ENCODE measurements at places on chromosomes 13 and 19.

- no peak for DNase-seq
Measured at GRCh38 chr13:101565317-101565716, 112.8 kb downstream of the ITGBL1 start.

DNA sequence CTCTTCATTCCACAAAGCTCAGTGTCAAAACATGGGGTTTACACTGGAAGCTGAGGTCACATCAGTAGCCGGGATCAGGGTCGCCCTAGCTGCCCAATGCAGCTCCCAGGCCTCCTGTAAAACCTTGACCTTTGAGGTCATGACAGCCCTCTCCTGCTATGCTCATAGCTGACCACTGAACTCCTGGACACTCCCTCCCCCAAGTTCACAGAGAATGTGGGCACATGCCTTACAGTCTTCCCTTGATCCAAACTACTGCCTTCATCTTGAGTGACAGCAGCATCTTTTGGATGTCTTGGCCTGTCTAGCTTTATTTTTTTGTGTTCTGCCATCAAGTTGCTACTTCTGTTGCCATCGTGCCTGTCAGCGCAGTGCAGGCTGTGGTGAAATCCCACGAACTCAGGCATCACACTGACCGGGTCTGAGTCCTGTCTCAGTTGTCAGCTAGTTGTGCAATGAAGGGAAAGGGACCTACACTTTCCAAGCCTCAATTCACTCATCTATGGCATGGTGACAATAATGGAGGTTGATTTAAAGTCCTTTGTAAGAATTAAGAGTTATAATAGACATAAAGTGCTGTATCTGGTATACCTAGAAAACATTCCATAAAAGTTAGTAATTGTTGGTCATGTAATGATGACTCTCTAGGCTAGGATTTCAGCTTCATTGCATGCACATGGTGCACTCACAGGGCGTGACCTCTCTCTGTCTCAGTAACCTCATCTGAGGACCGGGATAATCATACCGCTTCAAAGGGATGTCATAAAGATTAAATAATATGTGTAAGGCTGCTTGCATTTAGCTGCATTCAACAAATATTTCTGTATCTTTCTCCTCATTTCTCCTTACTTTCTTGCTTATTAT, 16.4 kb upstream of the ALOX5AP start:
- DNase-seq: peak; percentile 66

DNA sequence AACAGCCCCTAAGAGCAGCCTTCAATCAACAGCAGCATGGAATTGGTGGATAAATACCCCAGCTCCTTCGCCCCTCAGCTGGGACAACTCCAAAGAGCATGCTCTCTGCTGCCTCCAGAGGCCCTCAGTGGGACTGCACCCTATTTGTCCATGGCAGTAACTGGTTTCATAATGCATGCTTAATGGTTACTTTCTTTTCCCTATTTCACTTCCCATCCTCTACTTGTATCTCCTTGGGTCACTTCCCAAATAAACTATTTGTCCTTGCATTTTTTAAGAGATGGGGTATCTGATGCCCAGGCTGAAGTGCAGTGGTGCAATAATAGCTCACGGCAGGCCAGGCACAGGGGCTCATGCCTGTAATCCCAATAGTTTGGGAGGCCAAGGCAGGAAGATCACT, 13.5 kb upstream of the TPM4 start:
- DNase-seq: no peak

GRCh38 chr19:11041966-11042627, 47.2 kb upstream of the LDLR start:
- no peak for DNase-seq

DNA sequence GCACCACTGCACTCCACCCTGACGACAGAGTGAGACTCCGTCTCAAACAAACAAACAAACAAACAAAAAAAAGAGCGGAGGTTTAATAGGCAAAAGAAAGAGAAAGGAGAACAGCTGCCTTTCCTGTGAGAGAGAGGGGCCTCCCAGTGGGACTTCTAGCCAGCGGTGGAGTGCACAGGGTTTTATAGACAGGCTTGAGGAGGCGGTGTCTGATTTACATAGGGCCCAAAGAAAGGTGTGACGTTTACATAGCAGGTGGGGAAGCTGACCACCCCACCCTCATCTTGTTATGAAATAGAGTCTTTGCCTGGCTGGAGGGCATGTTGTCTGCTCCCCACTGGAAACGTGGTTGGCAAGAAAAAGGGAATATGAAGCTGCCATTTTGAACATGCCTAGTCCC, 106.0 kb upstream of the CSNK1A1L start:
- DNase-seq: no peak

GRCh38 chr19:7658219-7658686, 10.6 kb upstream of the RETN start:
- DNase-seq: no peak

GRCh38 chr13:103639326-103639725, 573.1 kb upstream of the SLC10A2 start:
- no peak for DNase-seq

DNA sequence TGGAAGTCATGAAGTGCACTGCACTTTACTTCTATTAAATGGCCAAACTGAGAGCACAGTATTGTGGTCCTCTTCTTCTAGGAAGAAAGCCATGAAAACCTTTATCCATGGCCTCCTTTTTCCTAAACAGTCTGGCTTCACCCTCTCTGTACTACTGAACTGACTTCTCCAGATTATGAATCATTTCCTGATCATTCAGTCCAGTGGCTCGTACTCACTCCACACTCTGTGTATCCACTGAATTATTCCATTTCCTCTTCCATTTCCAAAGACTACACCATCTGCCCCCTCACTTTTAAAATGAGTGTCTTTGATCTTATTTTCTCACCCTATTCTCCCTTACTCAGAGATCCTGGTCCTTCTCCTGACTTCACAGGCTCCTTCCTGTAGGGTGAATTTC, 29.7 kb upstream of the FREM2 start:
- DNase-seq: peak; percentile 81

- no peak for DNase-seq
Measured at GRCh38 chr19:9727644-9728043, 40.9 kb downstream of the ZNF846 start.

- no peak for DNase-seq
Measured at GRCh38 chr13:21395953-21396352, 63.1 kb downstream of the ZDHHC20 start.

- no peak for DNase-seq
Measured at GRCh38 chr13:31196992-31197391, 2.8 kb upstream of the B3GLCT start.

GRCh38 chr19:14146789-14147216, 10.4 kb upstream of the ASF1B start:
- no peak for DNase-seq

DNA sequence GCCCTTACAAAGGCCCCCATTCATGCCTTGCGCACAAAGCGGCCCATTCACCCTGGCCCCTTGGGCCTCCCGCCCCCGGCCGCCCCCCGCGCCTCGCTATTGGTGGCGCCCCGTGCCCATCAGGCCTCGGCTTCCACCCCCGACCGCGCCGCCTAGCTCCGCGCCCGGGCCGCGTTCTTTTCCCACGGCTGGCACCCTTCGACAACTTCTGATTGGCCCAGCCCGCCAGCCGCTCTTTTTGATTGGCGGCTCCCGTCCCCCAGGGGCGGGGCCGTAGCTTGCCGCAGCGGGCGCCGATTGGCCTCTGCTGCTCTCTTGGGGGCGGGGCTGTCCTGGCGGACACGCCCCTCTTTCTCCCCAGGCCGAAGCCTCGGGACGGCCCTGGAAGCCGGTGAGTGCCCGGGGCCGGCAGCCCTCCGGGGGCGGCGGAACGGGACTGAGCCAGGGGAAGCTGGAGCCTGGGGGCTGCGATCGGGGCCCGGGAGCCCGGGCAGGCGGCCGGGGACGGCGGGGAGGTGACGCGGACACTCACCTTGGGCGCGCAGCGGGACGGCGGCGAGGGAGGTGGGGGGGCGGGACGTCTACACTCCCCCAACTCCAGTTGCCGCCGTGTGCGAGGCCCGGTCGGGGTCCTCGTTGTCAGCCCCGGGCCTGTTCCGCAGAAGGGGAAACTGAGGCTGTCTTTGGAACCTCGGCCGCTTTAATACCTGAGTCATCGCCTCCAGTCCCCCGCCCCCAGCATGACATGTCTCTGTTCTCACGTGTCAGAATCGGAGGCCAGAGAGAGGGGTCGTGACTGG, at the start of gene MYH14:
Gene MYH14 (plus strand): TSS at position 342 of the 800 bp plus-strand sequence. CDS start 6,744 bp downstream, outside the sequence.
- no peak for DNase-seq

GRCh38 chr19:20247016-20247683, 80.1 kb downstream of the ZNF486 start:
- no peak for DNase-seq

- DNase-seq: no peak
Measured at GRCh38 chr13:42113478-42113877, 65.0 kb downstream of the DGKH start.

DNA sequence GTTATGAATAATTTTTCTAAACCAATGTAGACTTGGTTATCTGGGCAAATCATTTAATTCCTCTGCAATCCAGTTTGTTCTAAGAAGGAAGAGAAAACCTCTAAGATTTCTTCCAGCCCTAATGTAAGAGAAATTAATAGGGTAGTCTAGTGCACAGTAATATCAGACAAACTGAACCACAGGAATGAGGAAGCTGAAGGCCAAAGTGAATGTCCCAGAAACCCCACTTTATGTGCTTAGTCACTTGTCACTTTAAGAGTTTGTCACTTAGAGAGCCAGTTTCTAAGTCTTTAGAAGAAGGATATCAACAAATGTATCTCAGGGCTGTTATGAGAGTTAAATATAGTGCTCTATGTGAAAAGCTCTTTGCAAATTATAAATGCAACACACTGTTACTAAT, 750.6 kb downstream of the DIAPH3 start:
- DNase-seq: no peak

- DNase-seq: no peak
Measured at GRCh38 chr13:43232144-43232872, 208.9 kb downstream of the DNAJC15 start.

DNA sequence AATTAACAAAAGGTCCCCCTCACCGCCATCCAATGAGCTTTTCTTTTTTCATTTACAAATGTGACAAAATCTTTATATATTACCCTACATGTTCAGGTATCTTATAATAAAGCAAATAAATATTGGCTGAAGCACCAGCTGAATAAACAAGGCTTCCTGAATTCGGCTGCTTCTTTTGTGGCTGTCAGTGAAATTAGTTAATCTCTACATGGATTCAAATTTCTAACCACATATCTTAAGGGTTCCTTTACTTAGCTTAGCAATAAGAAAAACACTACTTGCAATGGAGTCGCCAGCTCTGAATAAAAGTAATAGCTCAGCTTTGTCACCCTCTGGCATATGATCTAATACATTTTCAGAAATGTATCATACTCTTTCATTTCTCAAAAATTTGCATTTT, 104.3 kb downstream of the CCNA1 start:
- DNase-seq: no peak

GRCh38 chr13:60619461-60619860, 222.4 kb downstream of the TDRD3 start:
- no peak for DNase-seq

GRCh38 chr19:5096536-5096935, 127.6 kb downstream of the KDM4B start:
- no peak for DNase-seq

GRCh38 chr13:22960827-22961226, 220.0 kb upstream of the SGCG start:
- DNase-seq: no peak

DNA sequence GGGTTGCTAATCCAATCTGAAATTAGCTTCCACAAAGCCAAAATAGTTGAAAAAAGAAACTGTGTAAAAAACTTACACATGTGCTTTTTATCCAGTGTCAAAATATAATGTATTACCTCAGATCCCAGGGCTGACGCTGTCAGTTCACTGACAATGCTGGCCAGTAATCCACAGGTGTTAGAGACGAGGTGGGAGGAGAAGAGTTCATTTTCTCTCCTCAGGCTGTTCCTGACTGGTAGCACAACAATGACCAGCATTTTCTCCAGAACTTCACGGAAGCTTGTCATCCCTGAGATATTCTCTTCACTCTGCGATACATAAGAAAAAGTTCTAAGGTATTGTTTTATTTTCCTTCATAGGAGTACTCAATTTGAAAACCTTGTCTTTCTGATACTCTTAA, 146.9 kb downstream of the MYCBP2 start:
- no peak for DNase-seq

DNA sequence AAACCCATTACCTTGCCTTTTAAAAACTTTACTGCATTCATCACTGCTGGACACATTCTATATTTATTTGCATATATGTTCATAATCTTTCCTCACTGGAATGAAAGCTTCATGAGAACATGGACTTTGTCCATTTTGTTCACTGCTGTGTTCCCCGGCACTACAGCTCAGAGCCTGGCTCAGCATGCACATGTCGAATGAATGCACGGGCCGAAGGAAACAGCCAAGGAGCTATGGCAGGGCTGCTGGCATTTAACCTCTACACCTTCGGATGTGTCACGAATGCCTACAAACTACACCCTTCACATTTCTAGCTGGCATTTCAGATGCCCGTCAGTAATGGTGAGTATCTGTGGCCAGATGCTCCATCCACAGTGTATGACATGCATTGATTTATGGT, 7.6 kb downstream of the MTIF3 start:
- no peak for DNase-seq

DNA sequence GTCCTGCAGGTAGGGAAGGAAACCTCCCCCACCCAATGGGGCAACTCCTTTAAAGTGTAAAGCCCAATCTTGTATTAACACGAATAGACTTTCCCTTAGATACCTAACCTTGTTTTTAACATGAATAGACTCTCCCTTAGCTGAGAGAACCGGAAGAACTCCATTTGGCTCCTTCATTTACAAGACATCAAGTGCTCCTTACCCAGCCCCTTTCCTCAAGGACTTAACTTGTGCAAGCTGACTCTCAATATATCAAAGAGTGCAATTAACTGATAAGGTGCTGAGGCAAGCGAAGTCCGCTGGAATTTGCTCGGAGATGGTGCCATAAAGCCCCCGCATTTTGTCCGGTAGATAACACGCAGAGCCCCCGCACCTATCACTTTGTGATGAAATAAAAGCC, 9.9 kb upstream of the ZNF90 start:
- no peak for DNase-seq

DNA sequence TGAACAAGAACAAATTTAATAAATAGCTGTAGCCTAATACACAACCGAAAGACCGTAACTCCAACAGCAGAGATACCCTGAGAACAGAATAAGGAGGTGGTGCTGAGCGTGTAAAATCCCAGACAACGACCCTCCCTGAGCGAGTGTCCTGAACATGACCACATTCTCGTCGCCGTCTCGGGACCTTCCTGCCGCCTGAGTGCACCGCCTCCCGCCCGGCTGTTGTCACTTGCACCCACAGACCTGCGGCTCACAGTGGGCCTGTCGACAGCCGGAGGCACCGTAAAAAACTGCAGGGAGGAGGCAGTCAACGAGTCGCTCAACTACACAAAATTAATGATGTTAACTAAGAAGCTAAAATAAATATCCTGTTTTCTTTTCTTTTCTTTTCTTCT, 35.8 kb upstream of the GRTP1 start:
- DNase-seq: no peak
